ENCODE measurements at places on chromosomes 3 and 15. TPM values are rescaled to one million over a fixed set of nuclear protein-coding genes. Genes with fewer than 3 reads are reported as not detected.
A peak's percentile ranks its signal among the peaks of the same experiment; 100 is the strongest.

EXD1 gene
- not detected for total RNA-seq

NR1I2 gene
- 0.08 TPM for total RNA-seq

PIERCE2 gene
- total RNA-seq = not detected

DCUN1D1 gene
- total RNA-seq = 24.9 TPM

POTEB2 gene
- total RNA-seq = not detected

C3orf18 gene
- 9.1 TPM for total RNA-seq

PARP15 gene
- total RNA-seq = not detected

ZNF502 gene
- total RNA-seq = 0.79 TPM

RHO gene
- not detected for total RNA-seq

CHSY1 gene
- 62.8 TPM for total RNA-seq

ACTC1 gene
- total RNA-seq = 5.8 TPM

PLA2G4D gene
- not detected for total RNA-seq

DNA sequence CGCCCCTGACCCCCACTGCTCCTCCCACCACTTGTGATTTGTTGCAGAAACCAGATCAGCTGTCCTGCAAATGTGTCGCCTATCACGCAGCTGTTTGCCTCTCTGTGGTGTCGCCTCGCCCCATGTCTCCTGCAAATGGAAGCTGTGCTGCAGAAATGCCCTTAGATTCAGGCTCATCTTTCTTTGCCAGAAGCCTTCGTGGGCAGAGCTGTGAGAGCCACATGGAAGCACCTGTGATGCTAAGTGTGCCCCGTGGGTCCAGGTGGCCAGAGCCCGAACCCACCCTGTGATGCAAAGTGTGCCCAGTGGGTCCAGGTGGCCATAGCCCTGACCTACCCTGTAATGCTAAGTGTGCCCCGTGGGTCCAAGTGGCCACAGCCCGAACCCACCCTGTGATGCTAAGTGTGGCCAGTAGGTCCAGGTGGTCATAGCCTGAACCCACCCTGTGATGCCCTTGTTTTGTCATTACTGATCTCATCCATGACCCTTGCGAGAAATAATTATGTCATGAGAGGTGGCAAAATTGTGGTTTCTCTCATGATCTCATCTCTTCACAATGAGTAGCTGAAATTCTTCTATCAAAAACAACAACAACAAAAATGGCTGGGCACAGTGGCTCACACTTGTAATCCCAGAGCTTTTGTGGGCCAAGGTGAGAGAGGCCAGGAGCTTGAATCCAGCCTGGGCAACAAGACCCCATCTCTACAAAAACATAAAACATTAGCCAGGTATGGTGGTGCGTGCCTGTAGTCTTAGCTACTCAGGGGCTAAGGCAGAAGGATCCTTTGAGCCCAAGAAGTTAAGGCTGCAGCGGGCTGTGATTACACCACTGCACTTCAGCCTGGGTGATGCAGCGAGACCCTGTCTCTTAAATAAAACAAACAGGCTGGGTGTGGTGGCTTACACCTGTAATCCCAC is 187.4 kb downstream of the GOLGA6L6 start:
- no peak for DNase-seq

DNA sequence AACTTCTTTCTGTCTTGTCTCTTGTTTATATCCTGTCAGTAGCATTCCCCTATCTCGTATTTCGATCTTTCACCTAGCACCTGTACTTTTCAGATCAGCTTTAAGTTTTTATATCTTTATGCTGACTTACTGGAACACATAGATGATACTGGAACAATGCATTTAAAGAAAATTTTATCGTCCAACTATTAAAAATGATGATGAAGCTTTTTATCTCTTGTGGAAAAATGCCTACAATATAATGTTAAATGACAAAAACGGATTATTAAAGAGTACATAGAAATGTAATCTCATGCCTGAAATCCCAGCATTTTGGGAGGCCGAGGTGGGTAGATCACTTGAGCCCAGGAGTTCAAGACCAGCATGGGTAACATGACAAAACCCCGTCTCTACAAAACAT is 139.5 kb downstream of the ZPLD1 start:
- no peak for DNase-seq

- DNase-seq = no peak
Observed at GRCh38 chr3:143565951-143566350, 282.3 kb downstream of the SLC9A9 start.

DNA sequence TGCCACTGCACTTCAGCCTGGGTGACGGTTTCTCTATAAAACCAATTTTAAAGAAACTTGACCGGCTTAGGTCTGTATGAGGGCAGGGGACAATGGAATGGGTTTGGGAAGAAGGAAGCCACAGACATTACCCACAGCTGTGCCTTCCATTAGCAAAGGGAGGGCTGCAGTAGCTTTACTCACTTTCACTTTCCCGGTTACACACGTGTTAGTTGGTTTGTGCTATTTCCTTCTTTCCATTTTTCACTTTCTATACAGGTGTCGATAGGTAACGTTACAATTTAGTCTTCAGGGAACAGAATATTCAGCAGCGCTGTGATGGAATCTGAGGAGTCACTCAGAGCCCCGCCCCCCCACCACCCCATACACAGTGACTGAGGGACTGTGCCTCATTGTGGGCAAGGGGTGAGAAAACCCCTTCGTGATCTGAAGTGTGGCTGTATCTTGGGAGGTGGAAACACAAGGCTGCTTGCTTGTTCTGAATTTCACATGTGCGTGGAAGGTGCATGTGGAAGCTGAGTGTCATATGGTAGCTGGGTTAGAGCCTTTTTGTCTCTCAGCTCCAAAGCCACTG is 44.8 kb upstream of the RPL32 start:
- no peak for DNase-seq

DNA sequence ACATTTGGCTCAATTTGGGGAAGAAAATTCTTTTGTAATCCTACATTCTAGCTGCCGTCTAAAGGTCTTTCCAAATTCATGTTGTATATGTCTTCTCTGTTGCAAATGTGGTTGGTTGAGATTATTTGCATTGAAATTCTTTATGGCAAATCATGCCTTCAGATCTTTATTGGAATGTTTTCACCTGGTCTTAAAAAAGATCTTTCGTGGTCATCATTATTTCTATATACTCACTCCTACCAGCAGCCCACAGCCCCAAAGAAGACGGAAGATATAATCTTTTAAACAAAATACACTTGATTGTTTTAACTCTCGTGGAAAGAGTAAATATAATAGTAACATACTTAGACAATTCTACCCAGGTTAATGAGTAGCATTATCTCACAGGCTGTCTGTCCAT is 41.5 kb upstream of the PPARG start:
- DNase-seq = no peak

GRCh38 chr3:177015881-177016280 is 181.4 kb downstream of the TBL1XR1 start:
- DNase-seq = no peak

GRCh38 chr15:74523982-74524381 is 17.0 kb upstream of the ARID3B start:
- no peak for DNase-seq

DNA sequence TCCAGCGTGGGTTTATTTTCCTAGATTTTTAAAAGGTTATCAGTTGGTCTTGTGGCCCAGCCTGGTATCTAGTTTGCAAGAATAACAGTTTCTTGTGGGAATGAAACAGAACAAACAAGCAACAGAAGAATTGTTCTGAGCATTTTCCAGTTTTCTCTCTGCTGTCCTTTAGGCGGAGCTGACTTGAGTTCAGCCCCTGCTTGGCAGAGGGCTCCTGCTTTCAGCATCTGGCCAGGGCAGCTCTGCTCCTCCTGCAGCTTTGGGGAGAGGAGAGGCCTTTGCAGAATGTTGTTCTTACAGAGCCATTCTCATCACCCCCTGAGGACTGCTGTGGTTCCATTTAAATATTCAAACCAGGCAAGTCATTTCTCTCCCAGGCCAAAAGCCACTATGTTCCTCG is 117.7 kb downstream of the ALDH1A2 start:
- no peak for DNase-seq

DNA sequence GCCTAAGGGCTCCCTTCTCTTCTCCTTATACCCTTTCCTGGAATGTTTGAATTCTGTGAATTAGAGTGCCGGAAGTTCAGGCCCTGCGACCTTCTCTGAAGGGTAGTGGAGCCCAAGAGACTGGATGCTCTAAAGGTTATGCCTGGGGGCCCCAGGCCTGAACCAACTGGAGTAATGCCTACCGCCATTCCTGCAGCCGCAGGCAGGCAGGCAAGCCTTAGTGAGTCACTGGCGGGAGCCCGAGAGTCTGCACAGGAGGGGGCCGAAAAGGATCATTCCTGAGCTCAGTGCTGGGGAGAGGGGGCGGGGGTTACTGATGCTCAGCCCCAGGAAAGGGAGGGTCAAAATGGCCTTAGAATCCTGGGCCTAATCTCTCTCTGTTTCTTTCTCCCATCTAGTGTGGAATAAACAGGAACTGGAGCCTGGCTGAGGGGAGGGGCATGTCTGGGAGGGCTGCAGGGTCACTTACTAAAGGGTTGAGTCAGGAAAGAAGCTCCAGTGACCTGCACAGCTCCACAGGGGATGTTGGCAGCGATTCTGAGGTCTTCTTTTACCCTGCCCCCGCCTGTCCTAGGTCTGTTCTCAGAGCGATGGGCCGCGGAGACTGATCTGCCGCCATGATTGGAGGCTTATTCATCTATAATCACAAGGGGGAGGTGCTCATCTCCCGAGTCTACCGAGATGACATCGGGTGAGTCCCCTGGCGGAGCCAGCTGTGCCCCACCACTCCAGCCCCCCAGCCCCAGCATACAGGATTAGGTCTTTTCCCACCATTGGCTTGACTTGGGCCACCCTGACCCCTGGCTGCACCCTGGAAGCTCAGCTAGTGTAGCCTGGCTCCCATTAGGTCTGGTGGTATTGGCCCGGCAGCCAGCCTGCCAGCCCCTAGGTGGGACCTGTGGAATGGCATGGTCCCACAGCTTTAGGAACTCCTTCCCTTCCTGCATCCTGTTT is 2.0 kb downstream of the AP2M1 start:
- peak; percentile 94 for DNase-seq

DNA sequence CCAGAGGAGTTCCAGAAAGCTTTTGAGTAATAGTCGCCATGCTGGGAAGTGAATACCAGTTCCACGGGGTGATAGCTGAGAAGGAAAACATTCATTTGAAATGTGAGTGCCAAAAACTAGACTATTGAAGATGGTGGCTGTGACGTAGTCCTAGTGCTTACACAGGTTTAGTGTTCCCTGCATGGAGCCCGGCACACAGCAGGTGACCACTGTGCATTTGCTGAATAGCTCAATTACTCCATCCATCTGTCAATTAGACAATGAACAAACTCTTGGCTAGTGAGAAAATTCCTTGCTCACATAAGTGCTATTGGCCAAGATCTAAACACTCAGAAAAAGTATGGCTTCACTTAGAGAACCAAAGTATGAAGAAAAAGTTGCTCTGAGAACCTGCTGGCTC is 448.1 kb upstream of the WNT5A start:
- DNase-seq = no peak

- no peak for DNase-seq
Observed at GRCh38 chr3:178059119-178059518, 477.1 kb upstream of the KCNMB2 start.

GRCh38 chr3:105513042-105513441 is 146.3 kb downstream of the ALCAM start:
- DNase-seq = peak; percentile 32

DNA sequence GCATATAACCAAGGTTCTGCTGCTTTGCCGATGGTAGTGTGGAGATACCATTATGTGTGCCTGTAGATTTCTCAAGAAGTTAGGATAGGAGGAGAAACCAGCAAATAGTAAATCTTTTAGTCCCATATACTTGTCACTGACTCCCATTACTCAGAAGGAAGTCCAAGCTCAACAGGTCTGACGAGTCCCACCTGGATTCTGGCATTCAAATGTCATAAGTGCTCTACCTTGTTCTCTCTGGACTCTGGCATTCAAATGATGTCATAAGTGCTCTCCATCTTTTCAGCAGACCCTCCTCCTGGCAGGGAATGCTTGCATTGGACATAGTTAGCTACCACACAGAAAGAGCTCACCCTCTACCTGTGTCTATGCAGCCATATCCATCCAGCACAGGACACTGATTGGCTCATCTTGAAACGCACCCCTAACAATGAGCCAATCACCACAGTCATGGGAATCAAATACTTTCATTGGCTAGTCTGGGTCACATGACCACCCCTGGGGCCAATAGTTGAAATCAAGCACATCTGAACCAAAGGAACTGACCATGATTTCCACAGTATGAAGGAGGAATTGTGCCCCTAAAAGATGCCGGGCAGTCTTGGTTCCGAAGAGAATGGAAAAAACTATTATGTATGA is 205.0 kb upstream of the ADAMTS9 start:
- no peak for DNase-seq

- no peak for DNase-seq
Observed at GRCh38 chr15:98968576-98968975, 39.0 kb downstream of the PGPEP1L start.

GRCh38 chr3:171556574-171557145 is 96.5 kb upstream of the TNIK start:
- no peak for DNase-seq

GRCh38 chr15:26394801-26395200 is 378.1 kb downstream of the GABRB3 start:
- no peak for DNase-seq

- no peak for DNase-seq
Observed at GRCh38 chr3:154973851-154974250, 106.3 kb upstream of the MME start.

DNA sequence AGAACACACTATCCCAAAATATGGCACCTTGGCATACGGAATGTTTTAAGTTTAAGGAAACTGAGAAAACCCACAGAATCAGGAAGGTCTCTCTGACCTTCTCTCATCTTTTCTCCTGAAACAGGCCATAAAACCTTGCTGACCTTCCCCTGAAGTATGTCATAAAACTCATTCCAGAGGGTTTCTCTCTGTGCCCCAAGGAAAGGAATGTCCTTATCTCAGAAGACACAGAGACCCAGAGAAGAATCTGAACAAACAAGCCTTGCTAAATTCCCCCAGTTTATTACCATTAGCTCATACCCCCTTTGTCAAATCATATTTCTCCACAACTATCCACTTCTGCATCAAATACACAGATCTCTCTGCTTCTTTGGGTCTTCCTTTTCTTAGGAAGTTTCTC is 603.1 kb downstream of the MCTP2 start:
- DNase-seq = no peak

GRCh38 chr3:52218454-52218853 is 7.0 kb downstream of the TLR9 start:
- DNase-seq = no peak

GRCh38 chr3:175432376-175433025 is 573.4 kb downstream of the NAALADL2 start:
- DNase-seq = no peak

GRCh38 chr15:88440021-88440420 is 27.2 kb downstream of the MRPL46 start:
- no peak for DNase-seq

- DNase-seq = no peak
Observed at GRCh38 chr3:133973249-133973980, 56.3 kb downstream of the SLCO2A1 start.

- DNase-seq = peak; percentile 47
Observed at GRCh38 chr3:72517921-72518424, 330.3 kb downstream of the SHQ1 start.

All from SJSA1 (cell line).